ENCODE measurements at places on chromosomes 11 and 22. TPM values are rescaled to one million over a fixed set of nuclear protein-coding genes. Genes with fewer than 3 reads are reported as not detected.

- DNase-seq = no peak
Observed at GRCh38 chr11:36411202-36411640, 98.9 kb downstream of the TRAF6 start.

- DNase-seq = no peak
Observed at GRCh38 chr22:28241656-28242290, 322.7 kb upstream of the PITPNB start.

- no peak for DNase-seq
Observed at GRCh38 chr11:57596266-57596885, 1.1 kb upstream of the SERPING1 start.

The BAD gene
- 62.5 TPM for total RNA-seq

Data from uterus (tissue), 4 donors.